Activated CD4-positive, alpha-beta T cell treated with anti-CD3 and anti-CD28 coated beads for 24 hours (primary cell): ENCODE measurements at places on chromosomes 7 and 10.

GRCh38 chr7:148628011-148628410, 37.4 kb downstream of the C7orf33 start:
- no peak for DNase-seq

- DNase-seq = no peak
Observed at GRCh38 chr10:79097021-79097872, 28.5 kb downstream of the ZMIZ1 start.

- DNase-seq = no peak
Observed at GRCh38 chr7:139367438-139368155, 7.9 kb downstream of the LUC7L2 start.

- no peak for DNase-seq
Observed at GRCh38 chr10:97321032-97321803, 2.1 kb downstream of the FRAT1 start.

DNA sequence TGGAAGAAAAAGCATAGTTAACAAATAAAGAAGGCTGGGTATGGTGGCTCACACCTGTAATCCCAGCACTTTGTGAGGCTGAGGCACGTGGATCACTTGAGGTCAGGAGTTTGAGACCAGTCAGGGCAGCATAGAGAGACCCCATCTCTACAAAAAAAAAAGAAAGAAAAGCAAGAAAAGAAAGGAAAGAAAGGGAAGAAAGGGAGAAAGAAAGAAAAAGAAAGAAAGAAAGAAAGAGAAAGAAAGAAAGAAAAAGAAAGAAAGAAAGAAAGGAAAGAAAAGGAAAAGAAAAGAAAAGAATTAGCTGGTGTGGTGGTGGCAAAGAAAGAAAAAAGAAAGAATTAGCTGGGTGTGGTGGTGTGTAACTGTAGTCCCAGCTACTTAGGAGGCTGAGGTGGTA, 3.1 kb upstream of the HILPDA start:
- no peak for DNase-seq

DNA sequence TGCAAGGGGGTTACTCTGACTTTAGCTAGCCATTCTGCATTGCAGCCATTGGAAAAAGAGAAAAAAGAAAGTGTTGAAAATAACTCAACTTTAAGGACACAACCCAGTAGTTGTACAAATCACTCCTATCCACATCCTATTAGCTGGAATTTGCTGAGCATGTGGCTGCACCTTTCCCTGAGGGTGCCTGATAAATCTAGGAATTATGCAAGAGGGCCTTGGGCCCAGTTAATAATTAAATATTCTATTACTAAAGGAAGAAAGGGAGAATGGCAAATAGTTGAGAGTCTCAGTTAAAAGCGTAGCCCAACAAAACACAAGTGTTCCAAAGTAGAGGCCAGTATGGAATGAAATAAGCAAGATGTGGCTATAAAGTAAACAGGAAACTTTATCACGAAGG, 200.9 kb upstream of the CNTNAP2 start:
- no peak for DNase-seq

DNA sequence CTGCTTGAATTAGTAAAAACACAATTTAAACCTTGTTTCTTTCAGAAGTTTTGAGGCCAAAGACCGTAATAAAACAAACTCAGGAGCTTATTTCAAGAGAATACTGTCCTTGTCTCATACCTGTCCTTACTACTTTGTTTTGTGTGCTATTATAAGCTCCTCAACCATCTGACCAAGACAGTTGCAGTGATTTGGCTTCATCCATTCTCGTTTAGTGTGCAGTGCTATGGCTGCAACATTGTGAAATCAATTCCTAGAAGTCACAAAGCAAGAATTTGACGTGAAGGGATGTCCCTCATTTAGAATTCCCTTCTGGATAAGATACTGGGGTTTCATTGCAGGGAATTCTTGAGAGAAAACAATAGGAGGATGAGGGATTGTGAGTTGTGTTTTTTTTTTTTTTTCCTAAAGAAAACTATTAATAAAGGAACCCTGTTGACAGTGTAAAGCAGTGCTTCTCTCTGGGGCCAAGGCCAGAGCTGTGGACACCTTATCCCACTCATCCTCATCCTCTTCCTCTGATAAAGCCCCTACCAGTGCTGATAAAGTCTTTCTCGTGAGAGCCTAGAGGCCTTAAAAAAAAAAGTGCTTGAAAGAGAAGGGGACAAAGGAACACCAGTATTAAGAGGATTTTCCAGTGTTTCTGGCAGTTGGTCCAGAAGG, at the start of gene OIT3:
Gene OIT3 (plus strand): TSS at position 604 of the 663 bp plus-strand sequence. CDS start 60 bp downstream, outside the sequence.
- no peak for DNase-seq

DNA sequence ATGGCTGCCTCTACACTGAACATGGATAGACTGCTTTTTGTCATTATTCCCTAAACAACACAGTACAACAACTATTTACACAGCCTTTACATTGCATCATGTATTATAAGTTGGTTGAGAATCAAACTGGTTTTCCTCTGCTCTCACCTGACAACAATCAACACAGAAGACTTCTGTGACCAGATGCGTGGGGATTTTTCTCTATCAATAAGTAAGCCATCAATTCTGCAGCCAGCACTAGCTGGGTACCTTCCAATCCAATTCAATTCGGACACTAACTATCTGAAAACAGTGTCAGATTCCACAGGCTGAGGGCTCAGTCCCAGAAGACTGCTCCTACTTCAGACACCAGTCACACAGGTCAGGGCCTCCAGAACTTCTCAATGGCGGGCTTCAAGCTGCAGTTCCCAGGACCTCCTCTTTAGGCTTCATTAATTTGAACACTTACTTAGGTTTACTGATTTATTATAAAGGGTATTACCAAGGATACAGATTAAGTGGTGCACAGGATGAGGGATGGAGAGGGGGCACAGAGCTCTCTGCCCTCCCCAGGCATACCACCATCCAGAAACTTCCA, 36.4 kb upstream of the ASL start:
- no peak for DNase-seq

GRCh38 chr7:70569335-70569819, 562.6 kb upstream of the GALNT17 start:
- DNase-seq = no peak

GRCh38 chr10:96292971-96293920, 11.0 kb upstream of the DNTT start:
- no peak for DNase-seq

DNA sequence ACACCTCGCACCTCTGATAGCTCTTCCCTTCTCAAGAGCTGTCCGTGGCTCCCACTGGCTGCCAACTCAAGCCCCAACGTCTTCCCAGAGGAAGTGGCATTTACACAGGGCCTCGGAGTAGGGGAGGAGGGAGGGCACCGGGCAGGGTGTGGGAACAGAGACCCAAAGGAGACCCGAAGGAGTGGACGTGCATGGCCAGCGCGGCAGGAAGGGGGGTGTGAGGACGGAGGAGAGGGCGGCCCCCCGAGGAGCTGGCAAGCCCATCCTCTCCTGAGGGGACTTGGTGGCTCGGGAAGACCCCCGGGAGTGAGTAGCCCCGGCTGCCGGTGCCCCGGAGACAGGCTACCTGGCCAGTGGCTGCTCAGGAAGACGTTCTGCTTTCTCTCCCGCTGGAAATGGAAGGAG, 85.9 kb downstream of the FOXL3 start:
- no peak for DNase-seq

DNA sequence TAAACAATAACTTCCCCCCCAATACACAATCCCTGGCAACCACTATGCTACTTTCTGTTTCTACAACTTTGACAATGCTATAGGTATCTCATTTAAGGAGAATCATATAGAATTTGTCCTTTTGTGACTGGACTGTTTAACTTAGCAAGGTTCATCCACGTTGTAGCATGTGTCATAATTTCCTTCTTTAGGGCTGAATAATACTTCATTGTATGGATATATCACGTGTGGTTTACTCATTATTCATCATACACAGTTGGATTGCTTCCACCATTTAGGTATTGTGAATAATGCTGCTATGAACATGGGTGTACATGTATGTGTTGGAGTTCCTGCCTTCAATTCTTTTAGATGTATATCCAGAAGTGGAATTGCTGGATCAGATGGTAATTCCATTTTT, 111.0 kb downstream of the LMBR1 start:
- DNase-seq = no peak

DNA sequence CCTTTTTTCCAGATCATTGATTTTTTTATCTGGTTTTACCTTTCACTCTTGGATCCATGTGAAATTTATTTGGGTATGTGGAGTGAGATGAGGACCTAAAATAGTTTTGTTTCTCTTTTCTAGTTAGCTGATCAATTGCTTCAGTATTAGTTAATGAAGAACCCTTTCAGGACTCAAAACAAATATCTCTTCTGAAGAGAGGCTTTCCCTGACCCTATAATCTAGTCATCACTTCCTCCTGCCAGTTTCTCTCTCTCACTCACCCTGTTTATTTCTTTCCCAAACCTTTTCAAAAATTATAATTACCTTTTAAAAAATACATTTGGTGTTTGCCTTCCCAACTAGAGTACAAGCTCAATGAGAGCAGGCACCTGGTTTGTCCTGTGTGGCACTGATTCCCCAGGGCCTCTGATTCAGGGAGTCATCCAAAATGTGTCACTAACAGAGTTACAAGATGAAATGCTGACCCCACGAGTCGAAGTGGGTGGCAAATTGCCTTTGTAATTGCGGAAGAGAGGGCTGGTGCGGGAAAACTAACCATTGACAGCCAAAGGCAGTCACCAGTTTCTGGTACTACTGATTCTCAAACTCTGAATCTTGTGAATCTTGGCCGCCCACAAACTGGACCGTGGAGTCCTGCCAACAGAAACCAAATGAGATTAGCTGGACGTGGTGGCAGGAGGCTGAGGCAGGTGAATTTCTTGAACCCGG, 2.4 kb downstream of the TMEM140 start:
- no peak for DNase-seq

DNA sequence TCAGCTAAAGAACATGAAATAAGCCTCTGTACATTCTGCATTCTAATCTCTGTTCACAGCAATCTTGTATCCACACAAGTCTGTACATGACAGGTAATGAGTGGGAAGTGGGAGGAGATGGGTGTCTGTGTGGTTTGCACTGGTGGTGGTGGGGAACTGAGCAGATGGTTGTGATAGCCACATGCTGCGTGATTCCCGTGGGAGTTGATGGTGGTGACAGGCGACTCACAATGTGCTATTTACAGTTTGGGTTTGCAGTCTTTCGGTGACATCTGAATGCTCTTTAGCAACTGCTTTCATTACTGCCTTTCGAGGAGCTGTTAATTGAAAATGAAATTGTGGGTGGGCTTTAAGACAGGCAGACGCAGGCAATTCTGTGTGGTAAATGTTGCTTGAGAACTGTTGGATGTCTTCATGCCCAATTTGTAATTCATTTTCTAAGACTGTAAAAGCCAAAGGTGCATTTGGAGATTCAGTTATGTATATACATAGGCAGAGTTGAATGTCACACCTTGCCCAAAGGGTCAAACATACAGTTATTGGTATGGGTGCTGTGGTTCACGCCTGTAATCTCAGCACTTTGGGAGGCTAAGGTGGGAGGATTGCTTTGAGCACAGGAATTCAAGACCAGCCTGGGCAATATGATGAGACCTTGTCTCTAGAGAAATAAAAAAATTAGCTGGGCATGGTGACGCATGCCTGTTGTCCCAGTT, 308.2 kb downstream of the AUTS2 start:
- DNase-seq = no peak

GRCh38 chr10:16909271-16909767, 92.1 kb upstream of the RSU1 start:
- no peak for DNase-seq

DNA sequence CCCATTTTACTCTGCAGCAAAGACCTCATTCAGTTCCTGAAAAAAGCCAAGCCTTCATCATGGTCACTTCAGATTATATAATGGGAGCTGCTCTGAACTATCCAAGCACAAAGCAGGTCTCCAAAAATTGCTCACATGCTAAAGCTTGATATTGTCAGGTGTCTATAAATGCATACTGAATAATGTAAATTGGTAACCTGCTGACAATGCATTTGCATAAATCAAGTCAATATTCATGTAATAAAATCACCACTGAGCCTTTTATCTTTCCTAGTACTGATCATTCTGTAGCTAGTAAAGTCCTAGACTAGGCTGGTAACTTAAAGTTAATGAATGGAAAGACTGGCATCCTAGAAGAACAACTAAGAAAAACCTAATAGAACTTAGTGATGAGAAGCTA, 188.3 kb downstream of the IMMP2L start:
- no peak for DNase-seq

GRCh38 chr7:81036057-81036456, 117.2 kb upstream of the SEMA3C start:
- no peak for DNase-seq

DNA sequence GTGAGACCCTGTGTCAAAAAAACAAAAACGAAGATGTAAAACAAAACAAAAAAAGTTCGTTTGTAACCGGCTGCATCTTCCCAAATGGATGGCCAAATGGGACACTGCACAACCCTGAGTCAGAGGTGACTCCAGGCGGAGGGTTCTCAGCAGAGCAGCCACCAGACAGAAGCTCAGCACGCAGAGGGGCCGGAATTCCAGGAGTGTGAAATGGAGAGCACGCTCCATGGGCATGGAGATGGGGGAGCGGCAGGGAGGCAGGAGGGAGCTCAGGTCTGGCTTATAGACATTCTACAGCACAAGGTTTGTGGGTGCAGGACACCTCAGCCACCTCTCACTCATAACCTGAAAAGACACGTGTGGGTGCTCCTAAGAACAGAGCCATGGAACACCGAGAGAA, 227.0 kb downstream of the MAD1L1 start:
- DNase-seq = no peak

DNA sequence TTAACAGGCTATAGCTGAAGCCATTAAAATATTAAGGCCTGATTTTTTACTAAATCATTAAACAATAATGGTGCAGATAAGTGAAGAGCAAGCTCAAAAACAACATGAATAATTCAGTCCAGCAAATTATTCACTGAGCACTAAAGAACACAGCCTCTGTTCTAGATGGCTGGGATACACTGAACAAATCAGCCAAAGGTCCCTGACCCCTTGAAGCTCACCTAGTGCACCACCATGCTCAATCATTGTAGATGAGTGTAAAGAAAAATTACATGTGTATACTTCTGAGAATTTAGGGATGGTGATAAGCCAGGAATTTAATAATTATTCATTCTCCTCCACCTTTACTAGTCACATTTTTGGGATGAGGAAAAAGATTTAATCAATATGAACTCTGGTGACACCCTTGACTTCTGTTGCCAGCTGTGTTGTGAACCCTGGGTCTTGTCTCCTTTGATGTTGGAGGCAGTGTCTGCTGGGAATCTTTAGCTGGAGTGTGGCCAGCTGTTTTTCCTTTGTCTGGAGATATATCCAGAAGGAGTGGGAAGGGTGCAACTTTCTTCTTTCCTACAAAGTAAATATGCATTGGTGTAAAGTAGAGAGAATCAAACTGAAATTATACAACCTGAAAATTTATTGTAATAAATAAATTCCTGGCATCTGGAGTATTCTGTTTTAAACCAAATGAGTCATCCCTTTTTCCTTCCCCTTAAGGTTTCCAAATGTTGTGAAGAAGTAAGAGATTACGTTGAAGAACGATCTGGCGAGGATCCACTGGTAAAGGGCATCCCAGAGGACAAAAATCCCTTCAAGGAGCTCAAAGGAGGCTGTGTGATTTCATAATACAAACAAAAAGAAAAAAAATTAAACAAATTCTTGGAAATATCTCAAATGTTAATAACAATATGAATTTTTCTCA, 4.0 kb downstream of the GNGT1 start:
- DNase-seq = no peak

GRCh38 chr7:44324204-44324480, 1.3 kb downstream of the CAMK2B start:
- DNase-seq = no peak

- DNase-seq = no peak
Observed at GRCh38 chr10:100744987-100745881, at the start of gene PAX2. TSS of gene PAX2 (plus strand) at chr10:100745582. CDS start at chr10:100746261, 679 bp downstream.
